ENCODE measurements at places on chromosomes 1 and 21. TPM values are rescaled to one million over a fixed set of nuclear protein-coding genes. Genes with fewer than 3 reads are reported as not detected.

ADAMTS1 gene
- total RNA-seq, result 116 TPM

STUM gene
- not detected for total RNA-seq

CNKSR1 gene
- 0.28 TPM for total RNA-seq

LCK gene
- total RNA-seq, result not detected

AMPD1 gene
- not detected for total RNA-seq

ASCL5 gene
- not detected for total RNA-seq

RNF186 gene
- total RNA-seq, result not detected

RRP1 gene
- 18.3 TPM for total RNA-seq

CHODL gene
- under 0.01 TPM for total RNA-seq

TEDDM1 gene
- not detected for total RNA-seq

TCP10L gene
- total RNA-seq, result not detected

GCLM gene
- total RNA-seq, result 20.1 TPM

MARK1 gene
- total RNA-seq, result not detected

GRHL3 gene
- not detected for total RNA-seq

EIF3I gene
- 716 TPM for total RNA-seq

PDC gene
- total RNA-seq, result not detected

TSPEAR gene
- not detected for total RNA-seq

HUNK gene
- total RNA-seq, result 1.1 TPM

- no peaks in the 10 kb centered on the region for H3K27me3 ChIP-seq
- no peak overlapping the region for H3K4me3 ChIP-seq
- no peaks in the 10 kb centered on the region for H3K36me3 ChIP-seq
- peak; percentile 57 for DNase-seq
Measured at GRCh38 chr1:56469640-56470371, 109.6 kb downstream of the PLPP3 start.

DNA sequence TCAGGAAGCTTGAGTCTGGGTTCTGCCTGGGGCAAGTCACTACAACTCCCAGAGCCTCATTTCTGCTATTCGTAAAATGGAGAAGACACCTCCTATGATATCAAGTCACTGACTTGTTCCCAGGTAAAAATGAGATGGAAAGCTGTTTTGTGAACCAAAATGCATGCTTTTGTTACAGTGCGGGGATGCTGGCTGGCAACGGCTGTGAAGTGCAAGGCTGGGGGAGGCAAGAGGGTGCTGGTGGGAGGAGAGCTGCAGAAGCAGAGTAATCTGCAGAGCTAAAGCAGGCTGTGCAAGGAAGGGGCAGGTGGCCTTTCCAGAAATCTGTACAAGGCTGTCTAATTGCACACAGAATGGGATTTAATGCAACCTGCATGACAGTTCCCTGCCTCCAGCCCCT lies 150.9 kb downstream of the CNIH3 start:
- H3K27ac ChIP-seq, result no peak overlapping the region
- H3K36me3 ChIP-seq, result no peaks in the 10 kb centered on the region
- H3K4me3 ChIP-seq, result no peak overlapping the region
- H3K4me1 ChIP-seq, result peaks cover 4% of the 10 kb centered on the region
- H3K27me3 ChIP-seq, result peaks cover 7% of the 10 kb centered on the region

DNA sequence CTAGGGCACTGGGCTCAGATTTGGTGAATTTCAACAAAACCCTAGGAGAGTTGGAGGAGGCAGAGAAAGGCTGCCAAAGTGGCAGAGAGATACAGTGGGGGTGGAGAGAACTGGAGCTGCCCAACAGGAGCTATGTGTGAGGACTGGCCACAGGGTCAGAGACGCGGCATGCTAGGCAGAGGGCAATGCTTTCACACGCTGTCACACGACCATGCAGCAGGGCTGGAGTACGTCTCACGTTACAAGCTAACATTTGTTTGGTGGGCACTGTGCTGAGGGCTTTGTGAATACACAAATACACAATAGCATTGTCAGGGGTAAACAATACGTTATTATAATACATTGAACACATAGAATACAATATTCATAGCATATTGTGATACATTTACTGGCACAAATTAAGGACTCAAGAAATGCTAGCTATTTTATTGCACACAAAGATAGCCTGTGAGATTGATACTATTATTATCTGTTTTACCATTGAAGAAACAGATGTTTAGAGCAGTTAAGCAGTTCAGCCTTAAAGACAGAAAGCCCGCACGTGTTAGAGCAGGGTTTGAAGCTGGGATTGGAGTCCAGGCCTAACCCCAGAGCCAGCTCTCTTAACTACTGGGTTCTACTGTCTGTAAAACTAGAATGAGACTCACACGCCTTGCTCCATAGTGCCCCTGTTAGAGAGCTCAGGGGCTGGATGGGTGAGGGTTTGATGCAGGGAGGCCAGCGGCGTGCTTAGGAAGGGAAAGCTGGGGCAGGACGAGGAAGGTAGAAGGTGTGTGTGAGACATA lies 4.5 kb downstream of the RAB7B start:
- no peak for DNase-seq
- no peak overlapping the region for H3K27ac ChIP-seq

- no peak overlapping the region for H3K4me3 ChIP-seq
- H3K27me3 ChIP-seq, result no peaks in the 10 kb centered on the region
- H3K36me3 ChIP-seq, result peaks cover 12% of the 10 kb centered on the region
- H3K27ac ChIP-seq, result no peak overlapping the region
- no peak for DNase-seq
- H3K4me1 ChIP-seq, result no peaks in the 10 kb centered on the region
Measured at GRCh38 chr1:42830631-42831030, 13.4 kb upstream of the SVBP start.

DNA sequence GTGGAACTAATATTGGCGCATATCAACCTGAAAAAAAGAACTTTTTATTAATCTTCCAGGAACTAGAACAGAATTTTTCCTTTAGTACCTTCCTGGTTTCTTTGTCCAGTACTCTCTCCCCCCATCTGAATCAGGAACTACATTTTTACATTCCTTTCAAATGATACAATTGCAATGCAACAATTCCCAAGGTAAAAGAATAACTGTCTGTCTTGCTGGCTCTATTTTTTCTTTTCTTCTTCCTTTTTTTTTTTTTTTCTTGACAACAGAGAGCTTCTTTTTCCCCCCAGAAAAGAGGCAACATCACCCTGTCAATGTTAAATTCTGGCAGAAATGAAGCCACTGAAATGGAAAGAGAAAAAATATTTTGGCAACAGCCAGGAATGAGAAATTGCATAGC lies 4.5 kb upstream of the CD101 start:
- H3K4me3 ChIP-seq, result no peak overlapping the region
- no peaks in the 10 kb centered on the region for H3K27me3 ChIP-seq
- no peaks in the 10 kb centered on the region for H3K4me1 ChIP-seq
- no peak overlapping the region for H3K27ac ChIP-seq

- DNase-seq, result no peak
- H3K27ac ChIP-seq, result no peak overlapping the region
- H3K4me1 ChIP-seq, result peaks cover 11% of the 10 kb centered on the region
- H3K36me3 ChIP-seq, result no peaks in the 10 kb centered on the region
- no peak overlapping the region for H3K4me3 ChIP-seq
Measured at GRCh38 chr1:24959623-24959975, 29.5 kb upstream of the RUNX3 start.

GRCh38 chr1:109134423-109134822 lies 20.5 kb downstream of the ELAPOR1 start:
- no peaks in the 10 kb centered on the region for H3K4me1 ChIP-seq
- no peak overlapping the region for H3K27ac ChIP-seq
- H3K27me3 ChIP-seq, result no peaks in the 10 kb centered on the region
- H3K36me3 ChIP-seq, result no peaks in the 10 kb centered on the region
- no peak for DNase-seq

GRCh38 chr1:63320022-63320721 lies 2.2 kb upstream of the FOXD3 start:
- no peak overlapping the region for H3K4me3 ChIP-seq
- peaks cover 92% of the 10 kb centered on the region for H3K27me3 ChIP-seq
- H3K4me1 ChIP-seq, result no peaks in the 10 kb centered on the region
- H3K27ac ChIP-seq, result no peak overlapping the region

GRCh38 chr1:174206148-174206836 lies 47.0 kb downstream of the RABGAP1L start:
- no peaks in the 10 kb centered on the region for H3K27me3 ChIP-seq
- no peaks in the 10 kb centered on the region for H3K36me3 ChIP-seq
- H3K4me1 ChIP-seq, result no peaks in the 10 kb centered on the region
- DNase-seq, result no peak

- H3K27me3 ChIP-seq, result no peaks in the 10 kb centered on the region
- no peak overlapping the region for H3K4me3 ChIP-seq
- no peak for DNase-seq
- H3K36me3 ChIP-seq, result no peaks in the 10 kb centered on the region
- H3K27ac ChIP-seq, result no peak overlapping the region
Measured at GRCh38 chr1:59265622-59266021, 31.3 kb upstream of the FGGY start.

GRCh38 chr1:200157715-200158114 lies 130.2 kb downstream of the NR5A2 start:
- no peak for DNase-seq
- H3K27me3 ChIP-seq, result no peaks in the 10 kb centered on the region
- H3K36me3 ChIP-seq, result no peaks in the 10 kb centered on the region
- no peak overlapping the region for H3K4me3 ChIP-seq
- H3K27ac ChIP-seq, result no peak overlapping the region

- peaks cover 8% of the 10 kb centered on the region for H3K4me1 ChIP-seq
- H3K36me3 ChIP-seq, result no peaks in the 10 kb centered on the region
- no peak overlapping the region for H3K27ac ChIP-seq
Measured at GRCh38 chr21:38307771-38308531, 51.2 kb downstream of the KCNJ15 start.

DNA sequence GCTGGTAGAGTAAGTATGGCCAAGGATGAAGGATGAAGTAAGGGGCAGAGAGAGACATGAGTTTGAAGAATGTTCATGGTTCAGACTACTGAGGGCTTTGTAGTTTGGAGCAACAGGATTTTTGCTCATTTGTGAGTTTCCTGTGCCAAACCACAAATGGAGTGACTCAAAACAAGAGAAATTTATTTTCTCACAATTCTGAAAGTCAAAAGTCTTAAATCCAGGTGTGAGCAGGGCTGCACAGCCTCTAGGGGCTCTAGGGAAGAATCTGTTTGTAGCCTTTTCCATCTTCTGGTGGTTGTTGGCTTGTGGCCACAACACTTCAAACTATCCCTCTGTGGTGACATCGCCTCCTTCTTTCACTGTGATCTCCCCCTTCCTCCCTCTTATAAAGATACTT lies 58.9 kb downstream of the RHOU start:
- no peak overlapping the region for H3K4me3 ChIP-seq
- H3K27ac ChIP-seq, result no peak overlapping the region
- H3K4me1 ChIP-seq, result no peaks in the 10 kb centered on the region
- no peak for DNase-seq
- no peaks in the 10 kb centered on the region for H3K36me3 ChIP-seq
- peaks cover 6% of the 10 kb centered on the region for H3K27me3 ChIP-seq

DNA sequence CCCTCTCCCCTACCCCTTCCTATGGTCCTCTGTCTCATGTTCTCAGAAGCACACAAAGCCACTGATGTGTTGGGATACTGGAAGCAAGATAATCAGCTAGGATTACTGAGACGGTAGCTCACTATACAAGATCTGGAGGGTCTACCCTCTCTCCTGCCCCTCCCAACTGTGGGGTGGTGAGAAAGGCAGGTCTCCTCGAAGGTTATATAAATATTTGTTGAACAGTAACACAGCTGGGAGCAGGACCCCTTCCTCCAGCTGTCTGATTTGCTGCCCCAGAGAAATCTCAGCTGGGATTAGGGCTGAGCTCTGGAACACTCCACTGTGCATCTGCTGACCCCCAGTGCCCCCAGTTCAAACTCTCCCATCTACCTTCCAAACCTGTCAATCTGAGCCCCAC lies 94.2 kb upstream of the IPO9 start:
- no peak overlapping the region for H3K4me3 ChIP-seq
- no peak for DNase-seq
- 0 out of 2 replicates have a peak overlapping the region, but pooled peaks have one; percentile 11 for H3K27ac ChIP-seq
- peaks cover 2% of the 10 kb centered on the region for H3K36me3 ChIP-seq
- H3K27me3 ChIP-seq, result no peaks in the 10 kb centered on the region

- H3K4me1 ChIP-seq, result peaks cover 10% of the 10 kb centered on the region
- H3K27me3 ChIP-seq, result no peaks in the 10 kb centered on the region
- peaks cover 63% of the 10 kb centered on the region for H3K36me3 ChIP-seq
- H3K4me3 ChIP-seq, result no peak overlapping the region
- no peak overlapping the region for H3K27ac ChIP-seq
Measured at GRCh38 chr1:8354038-8354437, 36.1 kb downstream of the SLC45A1 start.

DNA sequence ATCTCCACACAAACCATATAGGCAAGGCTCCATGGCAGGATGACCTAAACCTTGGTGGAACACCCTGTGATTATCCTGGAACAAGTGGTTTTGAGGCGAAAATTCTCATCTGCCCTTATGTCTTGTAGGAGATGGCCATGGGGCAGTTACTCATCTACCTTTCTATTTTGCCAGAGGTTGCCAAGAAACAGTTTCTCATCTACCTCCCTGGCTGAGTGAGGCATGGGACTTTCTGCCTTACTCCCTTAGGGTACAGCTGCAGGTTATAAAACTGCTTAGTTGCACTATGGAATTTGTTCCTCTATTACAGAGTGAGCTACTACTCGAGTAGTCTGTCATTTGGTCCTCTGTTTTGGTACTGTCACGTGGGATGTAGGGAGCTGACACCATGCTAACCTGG lies 31.3 kb upstream of the GUCA2A start:
- H3K27me3 ChIP-seq, result no peaks in the 10 kb centered on the region
- H3K4me1 ChIP-seq, result no peaks in the 10 kb centered on the region
- DNase-seq, result no peak
- peaks cover 15% of the 10 kb centered on the region for H3K36me3 ChIP-seq
- no peak overlapping the region for H3K4me3 ChIP-seq
- no peak overlapping the region for H3K27ac ChIP-seq

- H3K27ac ChIP-seq, result no peak overlapping the region
- H3K4me1 ChIP-seq, result no peaks in the 10 kb centered on the region
- H3K36me3 ChIP-seq, result no peaks in the 10 kb centered on the region
- peak; percentile 45 for DNase-seq
- no peak overlapping the region for H3K4me3 ChIP-seq
Measured at GRCh38 chr1:15100121-15100879, 53.2 kb upstream of the TMEM51 start.

- DNase-seq, result peak; percentile 67
- H3K4me3 ChIP-seq, result peak overlapping the region; percentile 30
- H3K27me3 ChIP-seq, result no peaks in the 10 kb centered on the region
- no peaks in the 10 kb centered on the region for H3K36me3 ChIP-seq
- peak overlapping the region; percentile 59 for H3K27ac ChIP-seq
Measured at GRCh38 chr1:217088521-217089284, 365.5 kb upstream of the ESRRG start.

- H3K36me3 ChIP-seq, result no peaks in the 10 kb centered on the region
- peaks cover 15% of the 10 kb centered on the region for H3K27me3 ChIP-seq
- no peak for DNase-seq
Measured at GRCh38 chr1:167538657-167539056, 14.9 kb downstream of the CREG1 start.

GRCh38 chr1:152198982-152199381 lies 25.0 kb downstream of the HRNR start:
- no peaks in the 10 kb centered on the region for H3K27me3 ChIP-seq
- no peaks in the 10 kb centered on the region for H3K4me1 ChIP-seq
- H3K36me3 ChIP-seq, result no peaks in the 10 kb centered on the region
- no peak overlapping the region for H3K27ac ChIP-seq

DNA sequence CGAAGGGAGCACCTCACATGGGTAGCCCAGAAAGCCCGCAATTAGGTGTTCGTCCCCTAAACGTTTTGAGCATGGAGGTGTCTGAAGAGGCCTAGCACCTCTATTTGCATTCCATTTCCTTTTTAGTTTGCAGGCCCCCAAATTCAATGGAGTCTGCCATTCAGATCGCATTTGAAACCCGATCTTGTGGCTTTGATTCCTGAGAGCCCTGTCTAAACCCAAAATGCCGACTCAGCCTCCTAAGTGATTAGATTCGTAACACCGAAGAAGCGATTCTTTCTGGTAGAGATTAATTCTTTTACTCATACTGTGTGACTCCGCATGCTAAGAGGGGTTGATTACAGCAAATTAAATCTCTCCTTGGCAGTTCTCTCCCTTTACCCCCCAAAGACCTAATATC lies 415.2 kb upstream of the KAZN start:
- DNase-seq, result no peak
- H3K27ac ChIP-seq, result no peak overlapping the region
- no peaks in the 10 kb centered on the region for H3K36me3 ChIP-seq
- no peak overlapping the region for H3K4me3 ChIP-seq
